A673 (cell line): ENCODE measurements at places on chromosomes 1 and 21. TPM values are rescaled to one million over a fixed set of nuclear protein-coding genes. Genes with fewer than 3 reads are reported as not detected.

GRCh38 chr1:111402083-111402482 lies 25.5 kb downstream of the OVGP1 start:
- H3K27ac ChIP-seq = no peak overlapping the region
- H3K4me3 ChIP-seq = no peak overlapping the region
- H3K4me1 ChIP-seq = no peaks in the 10 kb centered on the region
- no peak for DNase-seq
- no peaks in the 10 kb centered on the region for H3K36me3 ChIP-seq

- H3K4me1 ChIP-seq = no peaks in the 10 kb centered on the region
- H3K27ac ChIP-seq = no peak overlapping the region
- H3K36me3 ChIP-seq = no peaks in the 10 kb centered on the region
These were observed 25.5 kb downstream of the TNFRSF8 start for GRCh38 chr1:12088607-12089006.

GRCh38 chr1:111214884-111215283 lies 12.6 kb upstream of the CHI3L2 start:
- peaks cover 21% of the 10 kb centered on the region for H3K27me3 ChIP-seq
- H3K36me3 ChIP-seq = no peaks in the 10 kb centered on the region

- no peak overlapping the region for H3K27ac ChIP-seq
- H3K27me3 ChIP-seq = peaks cover 10% of the 10 kb centered on the region
- DNase-seq = no peak
- no peaks in the 10 kb centered on the region for H3K4me1 ChIP-seq
- H3K36me3 ChIP-seq = no peaks in the 10 kb centered on the region
These were observed 115.1 kb downstream of the SLC16A1 start for GRCh38 chr1:112840631-112841624.

- peaks cover 17% of the 10 kb centered on the region for H3K4me1 ChIP-seq
- no peak overlapping the region for H3K27ac ChIP-seq
- no peaks in the 10 kb centered on the region for H3K27me3 ChIP-seq
- H3K4me3 ChIP-seq = no peak overlapping the region
- DNase-seq = no peak
- H3K36me3 ChIP-seq = no peaks in the 10 kb centered on the region
These were observed 8.7 kb downstream of the NPHP4 start for GRCh38 chr1:5983361-5984103.

DNA sequence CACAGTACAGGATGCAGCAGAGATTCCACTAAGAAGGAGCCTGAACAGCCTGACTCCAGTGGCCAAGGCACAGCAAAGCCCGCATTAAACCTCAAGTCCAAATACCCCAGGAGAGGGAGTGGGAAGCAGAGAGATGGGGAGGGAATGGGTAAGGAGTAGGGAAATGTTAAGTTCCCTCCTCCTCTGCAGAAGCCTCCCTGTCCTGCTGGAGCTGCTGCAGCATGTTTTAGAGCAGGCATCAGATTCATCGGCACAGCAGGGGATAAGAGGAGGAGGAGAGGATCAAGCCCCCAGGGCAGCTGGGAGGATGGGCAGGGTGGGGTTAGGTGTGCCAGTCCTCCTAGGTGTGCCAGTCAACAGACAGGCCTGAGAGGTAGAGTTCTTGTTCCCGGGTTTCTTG lies 709.7 kb downstream of the PTPRU start:
- H3K36me3 ChIP-seq = no peaks in the 10 kb centered on the region
- H3K27me3 ChIP-seq = no peaks in the 10 kb centered on the region
- no peaks in the 10 kb centered on the region for H3K4me1 ChIP-seq
- DNase-seq = no peak
- no peak overlapping the region for H3K27ac ChIP-seq

DNA sequence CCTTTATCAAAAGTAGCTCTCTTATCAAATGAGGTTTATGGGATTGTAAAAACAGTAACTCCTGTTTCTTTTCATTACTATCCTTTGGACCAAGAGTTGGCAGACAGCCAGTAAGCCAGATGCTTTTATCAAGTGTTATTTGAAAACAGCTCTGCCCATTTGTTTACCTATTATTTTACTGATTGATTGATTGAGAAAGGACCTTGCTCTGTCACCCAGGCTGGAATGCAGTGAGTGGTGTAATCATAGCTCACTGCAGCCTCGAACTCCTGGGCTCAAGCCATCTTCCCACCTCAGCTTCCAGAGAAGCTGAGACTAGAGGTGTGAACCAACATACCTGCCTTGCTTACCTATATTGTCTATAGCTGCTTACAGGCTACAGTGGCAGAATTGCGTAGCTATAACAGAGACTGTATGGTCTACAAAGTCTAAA lies 3.6 kb downstream of the PRKAB2 start:
- no peak overlapping the region for H3K27ac ChIP-seq
- no peaks in the 10 kb centered on the region for H3K36me3 ChIP-seq
- H3K27me3 ChIP-seq = no peaks in the 10 kb centered on the region
- no peak overlapping the region for H3K4me3 ChIP-seq

TNNI3K gene
- total RNA-seq = not detected in 2 replicates
